ENCODE measurements at places on chromosomes 1 and 21.
A peak's percentile ranks its signal among the peaks of the same experiment; 100 is the strongest.

- DNase-seq, result no peak
Measured at GRCh38 chr1:25534410-25534788, 9.0 kb upstream of the LDLRAP1 start.

DNA sequence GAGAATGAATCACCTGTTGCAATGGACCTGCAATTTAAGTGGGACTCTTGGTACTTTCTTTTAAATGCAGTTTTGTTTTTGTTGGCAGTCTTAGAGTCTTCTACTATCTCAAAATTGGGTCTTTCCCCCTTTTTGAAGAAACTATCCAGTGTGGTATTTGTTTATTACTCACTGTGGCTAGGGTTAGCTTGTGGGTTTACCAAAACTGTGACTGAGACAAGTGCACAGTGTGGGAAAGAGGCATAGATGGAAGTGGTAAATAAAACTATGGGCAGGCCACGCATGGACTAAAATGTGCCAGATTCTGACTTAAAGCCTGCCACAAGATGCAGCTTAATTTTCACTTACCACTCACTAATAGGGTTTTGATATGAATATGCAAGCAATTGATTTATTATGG is 1441.7 kb downstream of the PLA2G4A start:
- DNase-seq, result no peak

DNA sequence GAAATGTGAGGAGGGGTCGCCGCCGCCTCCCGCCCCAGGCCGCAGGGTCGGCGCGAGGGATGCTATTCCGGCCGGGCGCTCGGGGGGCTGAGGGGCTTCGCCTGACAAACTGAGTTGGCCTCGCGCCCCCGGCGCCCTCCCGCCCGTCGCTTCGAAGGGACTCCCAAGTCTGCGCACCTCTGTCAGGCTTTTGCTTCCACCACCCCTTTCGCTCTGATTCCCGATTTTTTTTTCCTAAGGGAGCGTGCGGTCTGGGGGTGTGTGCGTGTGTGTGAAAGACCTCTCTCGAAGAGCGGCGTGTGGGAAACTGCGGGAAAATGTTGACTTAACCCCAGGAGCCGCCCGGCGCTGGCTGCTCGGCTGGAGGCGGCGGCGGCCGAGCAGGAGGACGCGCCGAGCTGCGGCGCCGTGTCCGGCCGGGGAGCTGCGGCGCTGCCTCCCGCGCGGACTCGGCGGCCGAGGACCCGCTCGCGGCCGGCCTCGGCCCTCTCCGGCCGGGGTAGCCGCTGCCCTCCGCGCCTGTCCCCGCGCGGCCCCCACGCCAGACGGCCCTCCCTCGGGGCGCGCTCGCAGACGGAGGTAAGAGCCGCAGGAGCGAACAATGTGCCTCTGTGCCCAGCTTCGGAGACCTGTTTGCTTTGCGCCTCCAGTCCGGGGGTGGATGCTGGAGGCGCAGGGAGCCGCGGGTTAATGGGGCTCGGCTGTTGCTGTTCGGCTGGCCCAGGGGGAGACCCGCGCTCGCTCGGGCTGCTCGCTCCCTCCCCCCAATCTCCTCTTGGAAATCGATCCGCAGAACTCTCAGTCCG is 1.1 kb downstream of the ADGRL2 start:
- no peak for DNase-seq

DNA sequence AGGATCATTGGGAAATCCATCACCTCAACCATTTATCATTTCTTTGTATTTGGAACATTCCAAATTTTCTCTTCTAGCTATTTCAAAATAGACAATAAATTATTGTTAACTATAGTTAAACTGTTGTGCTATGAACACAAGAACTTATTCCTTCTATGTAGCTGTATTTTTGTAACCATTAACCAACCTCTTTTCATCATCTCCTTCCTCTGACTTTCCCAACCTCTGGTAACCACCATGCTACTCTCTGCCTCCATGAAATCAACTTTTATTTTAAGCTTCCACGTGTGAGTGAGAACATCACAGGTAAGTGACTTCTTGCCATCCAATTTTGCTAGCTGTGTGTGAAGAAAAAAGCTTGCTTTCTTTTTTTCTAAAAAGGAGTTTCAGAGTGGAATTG is 418 bp downstream of the IFI44L start:
- DNase-seq, result no peak

DNA sequence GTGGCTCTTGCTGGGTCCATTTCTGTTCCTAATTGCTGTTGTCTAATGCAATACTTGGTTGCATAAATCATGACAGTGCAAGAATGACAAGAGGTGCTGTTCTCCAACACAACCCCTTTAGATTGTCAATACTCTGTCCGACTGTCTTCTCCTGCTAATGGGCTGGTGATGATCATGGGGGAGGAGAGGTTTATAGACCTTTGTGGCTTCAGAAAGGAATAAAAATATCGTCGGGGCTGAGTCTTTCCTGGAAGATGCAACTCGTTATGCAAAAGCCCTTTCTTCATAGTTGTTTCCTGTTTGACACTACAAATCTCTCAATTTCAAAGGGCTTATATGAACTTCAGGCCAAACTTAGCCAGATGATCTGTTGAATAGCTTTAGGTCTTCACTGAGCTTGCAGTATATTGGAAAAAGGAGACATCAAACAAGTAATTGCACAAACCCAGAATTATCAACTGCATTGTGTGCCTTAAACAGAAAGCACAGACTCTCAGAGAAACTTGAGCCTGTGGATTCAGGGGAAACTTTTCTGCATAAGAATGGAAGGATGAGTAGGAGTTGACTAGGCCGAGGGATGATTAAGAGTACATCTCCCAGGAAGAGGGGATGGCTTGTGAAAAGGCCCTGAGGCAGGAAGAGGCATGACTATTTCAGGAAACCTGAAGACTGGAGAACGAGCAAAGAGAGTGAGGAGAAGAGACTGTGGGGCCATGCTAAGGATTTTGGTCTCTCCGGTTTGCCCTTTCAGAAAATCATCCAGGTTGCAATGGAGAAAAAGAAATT is 107.6 kb downstream of the TSEN15 start:
- no peak for DNase-seq

DNA sequence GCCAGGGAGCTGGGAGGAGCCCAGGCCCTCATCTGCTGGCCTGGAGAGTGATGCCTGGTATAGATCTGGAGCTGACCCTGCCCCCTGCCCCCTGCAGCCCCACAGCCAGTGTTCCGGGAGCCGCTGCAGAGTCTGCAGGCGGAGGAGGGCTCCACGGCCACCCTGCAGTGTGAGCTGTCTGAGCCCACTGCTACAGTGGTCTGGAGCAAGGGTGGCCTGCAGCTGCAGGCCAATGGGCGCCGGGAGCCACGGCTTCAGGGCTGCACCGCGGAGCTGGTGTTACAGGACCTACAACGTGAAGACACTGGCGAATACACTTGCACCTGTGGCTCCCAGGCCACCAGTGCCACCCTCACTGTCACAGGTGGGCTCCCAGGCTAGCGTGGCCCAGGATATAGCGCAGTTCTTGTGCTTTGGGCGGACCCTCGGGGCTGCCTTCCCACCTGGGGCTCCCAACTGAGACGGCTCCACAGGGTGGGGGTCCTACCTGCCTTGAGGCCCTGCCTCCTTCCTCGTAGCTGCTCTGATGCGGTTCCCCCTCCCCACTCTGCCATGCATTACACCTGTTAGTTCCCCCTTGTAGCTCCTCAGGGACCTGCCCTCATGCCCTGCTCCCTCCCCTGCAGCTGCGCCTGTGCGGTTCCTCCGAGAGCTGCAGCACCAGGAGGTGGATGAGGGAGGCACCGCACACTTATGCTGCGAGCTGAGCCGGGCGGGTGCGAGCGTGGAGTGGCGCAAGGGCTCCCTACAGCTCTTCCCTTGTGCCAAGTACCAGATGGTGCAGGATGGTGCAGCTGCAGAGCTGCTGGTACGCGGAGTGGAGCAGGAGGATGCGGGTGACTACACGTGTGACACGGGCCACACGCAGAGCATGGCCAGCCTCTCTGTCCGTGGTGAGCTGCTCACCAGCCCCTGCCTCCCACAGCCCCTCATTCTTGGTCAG is 98.7 kb downstream of the OBSCN start:
- DNase-seq, result no peak

GRCh38 chr1:207355060-207355459 is 33.6 kb downstream of the CD55 start:
- DNase-seq, result no peak

- DNase-seq, result no peak
Measured at GRCh38 chr1:7136166-7136953, 351.1 kb downstream of the CAMTA1 start.

- no peak for DNase-seq
Measured at GRCh38 chr1:214310010-214310409, 29.1 kb downstream of the SMYD2 start.

DNA sequence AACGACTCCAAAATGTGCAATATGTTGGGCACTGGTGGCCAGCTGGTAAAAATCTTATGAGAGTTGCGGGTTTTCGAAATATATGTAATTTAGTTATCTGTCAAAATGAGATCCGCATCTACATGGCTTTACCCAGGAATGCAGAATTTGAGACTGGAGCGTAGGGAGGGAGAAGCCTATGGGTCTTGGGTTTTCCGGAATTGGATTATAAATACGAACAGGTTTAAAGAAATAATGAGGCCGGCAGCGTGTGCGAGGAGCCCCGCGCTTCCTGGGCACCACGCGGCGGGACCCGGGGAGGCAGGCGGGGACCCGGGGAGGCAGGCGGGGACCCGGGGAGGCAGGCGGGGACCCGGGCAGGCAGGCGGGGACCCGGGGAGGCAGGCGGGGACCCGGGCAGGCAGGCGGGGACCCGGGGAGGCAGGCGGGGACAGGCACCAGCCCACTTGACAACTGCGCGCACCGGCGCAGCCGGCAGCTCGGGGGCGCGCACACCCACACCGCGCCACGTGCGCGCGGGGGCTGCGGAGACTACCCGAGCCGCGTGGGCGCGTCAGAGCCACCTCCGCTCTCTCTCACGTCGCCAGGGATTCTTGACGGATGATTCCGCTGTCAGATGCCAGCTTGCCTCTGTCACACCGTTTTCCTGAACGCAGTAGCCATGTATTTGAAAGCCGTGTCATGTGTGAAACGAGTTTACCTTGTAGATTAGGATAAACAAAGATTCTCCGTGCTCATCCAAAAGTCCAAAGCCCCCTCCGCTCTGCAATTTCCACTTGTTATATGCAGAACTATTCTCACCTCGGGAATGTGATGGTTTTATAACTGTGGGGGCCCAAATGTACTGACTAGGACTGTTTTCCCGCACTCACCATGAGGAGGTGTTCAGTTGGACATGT is 54.3 kb upstream of the HNRNPU start:
- peak; percentile 53 for DNase-seq

DNA sequence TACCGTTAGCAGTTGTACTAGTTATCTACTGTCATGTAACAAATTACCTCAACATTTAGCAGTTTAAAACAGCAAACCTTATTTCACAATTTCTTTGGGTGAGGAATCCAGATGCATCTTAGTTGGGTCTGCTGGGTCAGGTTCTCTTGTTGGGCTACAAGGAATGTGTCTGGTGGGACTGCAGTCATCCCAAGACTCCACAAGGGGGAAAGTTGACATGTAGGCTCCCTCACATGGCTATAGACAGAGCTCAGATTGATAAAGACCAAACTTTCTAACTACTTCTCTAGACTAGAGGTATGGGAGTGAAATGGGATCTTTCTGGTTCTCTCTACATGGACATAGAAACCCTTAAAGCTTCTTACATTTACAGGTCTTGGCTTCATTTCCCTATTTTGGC is 160.9 kb downstream of the UCK2 start:
- no peak for DNase-seq

- DNase-seq, result no peak
Measured at GRCh38 chr1:243598433-243598832, 251.6 kb downstream of the AKT3 start.

DNA sequence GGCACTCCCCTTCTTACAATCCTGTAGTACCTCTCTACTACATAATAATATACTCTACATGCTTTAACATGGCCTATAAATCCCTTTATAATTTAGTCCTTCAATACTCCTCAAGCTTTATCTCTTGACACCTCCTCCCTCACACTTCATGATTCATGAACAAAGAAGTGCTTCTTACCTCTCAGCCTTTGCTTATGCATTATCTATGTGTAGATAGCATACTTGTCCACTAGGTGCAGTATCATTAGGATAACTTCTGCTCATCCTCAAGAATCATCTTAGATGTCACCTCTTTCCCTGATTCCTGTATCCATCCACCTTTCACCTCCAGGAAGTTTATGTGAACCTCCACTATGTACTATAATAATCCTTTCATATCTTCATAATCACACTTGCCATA is 74.4 kb downstream of the COL24A1 start:
- no peak for DNase-seq

- no peak for DNase-seq
Measured at GRCh38 chr1:165999826-166000225, 167.0 kb downstream of the FAM78B start.

DNA sequence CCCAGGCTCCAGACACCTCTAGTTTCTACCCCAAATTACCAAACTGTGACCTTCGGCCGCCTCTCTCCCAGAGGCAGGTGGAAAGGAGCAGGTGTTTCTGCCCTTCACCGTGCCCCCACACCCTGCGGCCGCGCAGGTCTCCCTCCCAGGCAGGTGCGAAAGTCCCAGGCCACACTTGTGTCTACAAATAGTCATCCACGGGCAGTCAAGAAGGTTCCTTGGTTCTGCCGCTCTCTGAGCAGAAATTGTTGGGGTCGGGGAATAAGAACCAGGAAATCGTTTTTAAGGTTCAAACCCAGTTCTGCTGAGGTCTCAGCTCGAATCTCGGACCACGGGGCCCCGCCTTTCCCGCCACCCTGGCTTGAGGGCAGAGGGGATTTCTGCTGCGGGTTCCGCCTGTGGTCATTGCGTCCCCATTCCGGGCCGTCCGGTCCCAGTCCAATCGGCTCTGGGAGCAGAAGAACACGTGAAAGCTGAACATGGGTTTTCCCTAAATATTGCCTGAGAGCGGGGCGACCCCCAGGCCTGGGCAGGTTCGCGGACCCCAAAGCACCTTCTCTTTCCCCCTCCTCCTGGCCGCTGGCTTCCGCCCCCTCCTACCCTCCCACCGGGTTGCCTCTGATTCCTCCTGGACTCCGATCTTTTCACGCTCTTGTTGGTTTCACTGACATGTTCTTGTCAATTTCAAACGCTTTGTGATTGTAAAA is 1.2 kb upstream of the ATF3 start:
- no peak for DNase-seq

DNA sequence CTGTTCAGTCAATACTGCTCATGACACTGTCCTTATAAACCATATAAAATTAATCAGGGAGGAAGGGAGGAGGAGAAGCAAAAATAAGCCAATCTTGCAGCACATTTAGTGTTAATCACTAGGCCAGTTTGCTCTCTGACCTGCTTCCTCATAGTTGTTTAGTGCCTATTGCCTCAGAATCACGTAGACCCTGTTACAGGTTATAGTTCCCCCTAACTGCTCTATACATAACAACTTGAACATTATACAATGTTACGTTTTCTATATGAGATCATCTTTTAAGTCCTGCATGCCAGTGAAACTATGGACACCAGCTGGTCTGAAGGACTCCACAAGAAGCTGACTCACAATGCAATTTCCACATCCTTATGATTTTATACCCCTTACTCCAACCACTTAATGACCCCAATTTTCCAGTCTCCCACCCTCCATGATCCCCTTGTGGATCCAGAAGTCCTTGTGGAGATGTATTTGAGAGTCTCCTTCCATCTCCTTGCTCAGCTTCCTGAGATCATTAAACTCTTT is 34.9 kb upstream of the TACSTD2 start:
- no peak for DNase-seq

- no peak for DNase-seq
Measured at GRCh38 chr1:6603915-6604558, 1.4 kb upstream of the KLHL21 start.

- no peak for DNase-seq
Measured at GRCh38 chr1:164233149-164233548, 325.8 kb upstream of the PBX1 start.
